Retinal pigment epithelial cell (primary cell): ENCODE measurements at places on chromosomes 2 and 18.

DNA sequence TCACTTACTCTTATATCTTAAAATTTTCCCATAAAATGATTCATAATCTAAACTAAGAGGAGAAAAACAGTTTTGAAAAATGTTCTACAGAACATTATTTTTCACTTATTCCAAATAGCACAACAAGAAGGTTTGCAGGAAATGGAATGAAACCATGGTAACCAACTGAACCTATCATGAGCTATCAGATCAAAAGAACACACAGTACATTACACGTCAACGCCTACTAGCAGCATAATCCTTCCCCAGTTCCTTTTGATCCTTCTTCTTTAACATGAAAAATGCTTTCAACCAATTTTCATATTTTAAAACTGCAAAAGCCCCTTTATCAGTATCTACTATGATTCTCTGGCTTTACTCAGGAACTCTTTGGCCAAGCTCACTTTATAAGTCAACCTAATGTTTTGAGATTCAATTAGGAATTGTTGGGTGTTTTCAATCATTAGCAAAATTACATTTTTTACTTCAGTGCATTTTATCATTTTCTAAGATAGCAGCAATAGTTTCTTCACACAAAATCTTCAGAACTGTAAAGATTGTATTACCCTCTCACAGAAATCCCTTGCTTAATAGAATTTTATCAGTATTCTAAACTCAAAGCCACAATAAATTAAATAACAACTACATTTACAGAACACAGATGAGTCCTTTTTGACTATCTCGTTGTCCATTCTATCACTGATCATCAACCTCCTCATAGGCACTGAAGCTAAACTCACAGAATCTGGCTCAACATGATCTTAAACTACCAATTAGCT, 102.5 kb downstream of the CHN1 start:
- DNase-seq: peak; percentile 57

GRCh38 chr2:151575338-151575737, 158.9 kb downstream of the NEB start:
- DNase-seq: no peak

GRCh38 chr18:14936313-14936712, 188.3 kb downstream of the ANKRD30B start:
- no peak for DNase-seq

DNA sequence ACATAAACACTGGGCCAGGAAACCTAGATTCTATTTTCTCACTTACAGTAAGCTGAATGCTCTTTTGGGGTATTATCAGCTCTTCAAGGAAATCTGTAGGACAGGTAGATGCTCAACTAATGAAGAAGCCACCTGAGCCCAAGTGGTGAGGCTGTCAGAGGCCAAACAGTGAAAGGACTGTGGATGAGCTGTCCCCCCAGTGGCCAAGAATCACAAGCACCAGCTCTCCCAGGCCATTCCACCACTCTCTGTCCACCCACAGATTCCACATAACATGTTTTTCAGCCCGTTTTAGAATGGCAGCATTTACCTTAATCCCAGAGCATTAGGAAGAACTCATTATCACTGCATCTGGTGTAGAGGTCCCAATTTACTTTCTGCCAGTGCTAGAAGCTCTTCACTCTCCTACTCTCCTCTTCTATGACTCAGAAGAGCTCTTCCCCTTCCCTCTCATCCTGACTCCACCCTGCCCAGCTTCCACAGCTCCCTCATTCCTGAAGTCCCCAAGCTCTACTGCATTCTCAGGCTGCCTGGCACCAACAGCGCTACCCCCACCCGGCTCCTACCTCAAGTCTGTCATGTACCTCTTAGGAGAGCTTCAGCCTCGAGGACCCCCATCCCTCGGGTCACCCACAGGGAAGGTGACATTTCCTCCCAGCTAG, 43.8 kb upstream of the GORASP2 start:
- DNase-seq: no peak

DNA sequence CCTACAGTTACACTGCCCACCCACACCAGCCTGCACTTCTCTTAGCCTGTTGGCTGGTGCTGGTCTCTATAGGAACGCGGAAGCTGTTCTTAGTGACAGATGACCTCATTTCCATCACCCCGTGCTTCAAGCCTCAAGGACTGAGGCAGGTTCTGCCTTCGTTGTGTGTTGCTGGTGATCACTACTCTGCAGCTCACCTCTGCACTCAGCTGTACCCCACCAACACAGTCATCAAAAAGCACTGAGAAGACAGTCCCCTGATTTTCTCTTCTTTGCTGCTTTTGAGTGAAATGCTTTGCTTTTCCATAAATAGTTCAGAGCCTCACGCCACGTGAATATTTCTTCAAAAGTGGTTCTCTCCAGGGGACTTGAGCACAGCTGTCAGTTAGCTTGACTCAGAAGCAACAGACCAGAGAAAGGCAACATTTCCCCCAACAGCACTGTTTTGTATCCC, 225.7 kb upstream of the CCDC150 start:
- DNase-seq: no peak

- no peak for DNase-seq
Observed at GRCh38 chr2:161722547-161723503, 98.6 kb downstream of the SLC4A10 start.

- DNase-seq: peak; percentile 90
Observed at GRCh38 chr18:43665105-43665788, 388.0 kb upstream of the SYT4 start.

GRCh38 chr18:31233621-31234275, 71.1 kb upstream of the DSC1 start:
- no peak for DNase-seq

DNA sequence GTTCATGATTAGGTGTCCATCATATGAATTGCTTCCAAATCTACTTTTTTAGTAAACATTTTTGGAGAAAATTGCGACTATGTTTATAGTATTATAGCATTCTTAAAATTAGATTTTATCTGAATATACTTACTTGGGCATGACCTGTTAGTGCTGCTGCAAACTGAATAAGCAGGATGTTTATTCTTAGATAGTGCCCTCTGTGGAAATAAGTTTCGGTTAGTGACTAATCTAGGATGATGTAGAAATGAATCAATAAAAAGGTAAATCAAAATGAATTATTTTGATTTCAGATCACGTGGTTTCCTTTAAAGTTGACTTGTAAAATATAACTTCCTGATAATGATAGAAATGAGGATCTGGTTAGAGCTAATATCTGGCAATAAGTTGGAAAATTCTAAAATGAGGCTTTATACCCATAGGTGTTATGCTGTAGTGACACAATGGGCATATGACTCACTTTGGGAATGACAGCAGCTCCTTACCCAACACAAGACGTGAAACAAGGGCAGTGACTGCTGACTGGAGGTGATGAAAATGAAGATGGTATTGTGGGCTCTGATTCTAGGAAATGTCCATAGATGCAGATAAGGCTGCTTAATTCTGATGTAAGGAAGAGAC, 165.8 kb upstream of the TCF4 start:
- DNase-seq: no peak

- DNase-seq: no peak
Observed at GRCh38 chr2:62760555-62760954, 55.0 kb downstream of the EHBP1 start.

- DNase-seq: no peak
Observed at GRCh38 chr2:128037649-128038048, 9.8 kb upstream of the SAP130 start.

DNA sequence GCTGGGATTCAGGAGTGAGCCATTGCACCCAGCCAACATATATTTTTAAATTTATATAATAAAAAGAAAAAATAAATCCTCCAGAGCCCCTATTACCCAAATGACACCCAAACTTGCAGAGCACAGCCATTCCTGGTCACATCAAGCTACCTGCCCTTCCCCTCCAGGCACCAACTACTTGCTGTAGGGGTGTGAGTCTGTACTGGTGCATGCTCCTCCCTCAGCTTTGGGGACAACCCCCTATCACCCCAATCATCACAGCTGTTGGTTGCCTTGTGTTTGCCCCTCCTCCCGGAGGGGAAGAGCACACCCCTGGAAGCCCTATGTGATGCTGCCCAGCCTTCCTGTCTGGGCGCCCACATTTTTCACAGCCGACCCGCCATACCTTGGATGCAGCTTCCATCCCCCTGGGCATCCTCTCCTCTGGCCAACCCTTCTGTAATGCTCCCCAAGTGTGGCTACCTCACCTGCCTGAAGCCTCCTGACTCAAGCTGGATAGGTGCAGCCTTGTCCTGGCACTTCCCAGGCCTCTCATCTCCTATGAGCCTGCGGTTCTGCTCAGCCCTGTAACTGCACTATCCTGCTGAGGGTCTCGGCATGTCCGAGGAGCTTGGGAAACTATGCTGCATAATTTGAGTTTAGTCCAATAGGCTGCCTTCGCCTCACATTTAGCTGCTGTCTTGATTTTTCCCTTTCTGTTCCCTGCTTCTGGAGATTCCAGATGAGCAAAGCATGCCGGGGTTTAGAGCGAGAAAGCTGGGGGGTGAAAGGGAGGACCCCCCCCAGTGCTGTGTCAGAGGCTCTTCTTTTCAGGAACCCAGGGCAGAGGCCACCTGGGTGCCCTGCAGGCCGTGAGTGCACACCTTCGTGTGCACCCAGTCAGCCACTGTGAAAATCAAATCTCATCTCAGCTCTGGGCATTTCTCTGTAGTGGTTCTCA, 27.2 kb downstream of the CHST10 start:
- DNase-seq: no peak

DNA sequence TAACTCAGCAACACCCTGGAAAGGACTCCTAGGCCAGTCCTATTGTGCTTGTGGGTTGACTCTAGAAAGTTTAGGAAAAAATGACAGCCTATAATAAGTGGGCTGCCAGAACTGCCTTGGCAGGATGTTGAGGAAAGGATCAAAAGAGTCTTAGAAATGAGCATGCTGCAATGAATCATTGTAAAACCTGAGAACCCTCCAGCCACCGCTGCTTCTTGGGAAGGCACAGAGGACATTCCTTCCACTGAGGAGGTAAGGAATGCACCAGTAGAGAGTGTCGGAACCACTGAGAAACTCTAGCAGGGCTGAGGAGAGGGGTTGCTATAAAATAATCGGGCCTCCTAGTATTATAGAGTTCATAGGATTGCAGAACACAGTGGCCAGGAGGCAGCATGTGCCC, 146.7 kb upstream of the SMIM21 start:
- DNase-seq: no peak

- DNase-seq: peak; percentile 54
Observed at GRCh38 chr2:174965992-174966744, 39.0 kb downstream of the CHN1 start.

GRCh38 chr2:70647873-70648481, 94.4 kb upstream of the TGFA start:
- DNase-seq: peak; percentile 13

GRCh38 chr2:230927711-230928341, 2.8 kb upstream of the GPR55 start:
- no peak for DNase-seq

GRCh38 chr2:214742119-214742518, 67.4 kb downstream of the BARD1 start:
- no peak for DNase-seq

DNA sequence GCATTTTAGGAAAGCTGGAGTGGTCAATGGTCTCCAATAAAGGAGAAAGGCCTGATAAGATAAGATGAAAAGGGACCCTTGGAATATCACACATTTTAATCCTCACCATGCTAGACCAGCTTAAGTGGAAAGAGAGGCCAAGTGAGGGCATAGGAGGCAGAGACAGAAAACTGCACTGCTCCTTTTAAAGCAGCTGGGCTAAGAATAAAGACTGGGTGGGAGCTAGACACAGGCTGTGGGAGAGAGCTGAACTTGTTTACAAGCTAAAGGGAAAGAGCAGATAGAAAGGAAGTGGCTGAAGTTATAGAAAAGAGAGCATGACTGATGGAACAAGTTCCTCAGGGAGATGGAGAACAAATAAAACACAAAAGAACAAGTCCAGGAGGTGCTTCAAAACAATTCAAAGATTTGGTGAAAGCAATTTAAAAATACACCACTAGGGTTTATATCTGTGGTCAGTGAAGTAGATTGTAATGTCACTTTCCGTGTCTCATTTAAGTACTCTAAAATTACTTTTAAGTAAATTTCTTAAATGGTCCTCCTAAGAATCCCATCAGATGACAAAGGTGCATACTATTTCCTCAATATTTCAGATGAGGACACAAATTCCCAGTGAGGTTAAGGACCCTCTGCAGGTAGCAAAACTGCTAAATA, 7.5 kb downstream of the COL5A2 start:
- no peak for DNase-seq

DNA sequence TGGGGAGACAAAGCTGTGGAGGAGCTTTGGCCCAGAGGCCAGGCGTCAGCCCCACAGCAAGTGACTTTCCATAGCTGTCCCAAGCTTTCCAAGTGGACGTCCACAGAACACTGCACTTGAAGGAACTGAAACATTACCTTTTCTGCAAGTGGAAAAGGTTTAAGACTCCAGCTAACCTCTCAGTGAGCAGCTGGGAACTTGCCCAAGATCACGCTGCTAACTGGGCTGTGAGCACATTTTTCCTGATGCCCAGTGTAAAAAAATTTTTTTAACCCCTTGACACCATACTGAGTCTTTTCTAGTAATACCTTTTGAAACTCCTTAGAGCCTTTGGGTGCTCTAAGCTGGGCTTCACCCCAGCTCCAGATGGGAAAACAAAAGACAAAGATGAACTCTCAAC, 256.7 kb downstream of the HAUS1 start:
- no peak for DNase-seq

- DNase-seq: no peak
Observed at GRCh38 chr2:156038021-156038420, 294.5 kb downstream of the NR4A2 start.

- DNase-seq: no peak
Observed at GRCh38 chr2:216340280-216340631, 32.0 kb downstream of the MARCHF4 start.

- DNase-seq: no peak
Observed at GRCh38 chr2:149988361-149988760, 400.8 kb upstream of the MMADHC start.

DNA sequence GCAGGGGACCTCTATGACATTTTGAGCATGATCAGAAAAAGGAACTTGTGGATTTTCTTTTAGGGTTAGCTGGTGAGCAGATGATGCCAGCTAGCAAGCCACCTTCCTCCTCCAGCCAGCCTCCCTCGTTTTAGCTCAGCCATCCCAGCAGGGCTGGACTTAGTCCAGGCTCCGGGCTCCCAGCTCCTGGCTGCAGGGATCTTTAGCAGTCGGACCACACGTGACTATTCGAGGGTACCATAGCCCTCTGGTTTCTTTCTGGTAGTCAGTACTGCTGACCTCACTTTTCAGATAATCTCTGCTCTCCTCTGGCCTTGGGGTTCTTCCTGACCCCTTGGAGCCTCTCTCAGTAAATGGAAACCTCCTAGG, 31.8 kb downstream of the NCK2 start:
- no peak for DNase-seq

DNA sequence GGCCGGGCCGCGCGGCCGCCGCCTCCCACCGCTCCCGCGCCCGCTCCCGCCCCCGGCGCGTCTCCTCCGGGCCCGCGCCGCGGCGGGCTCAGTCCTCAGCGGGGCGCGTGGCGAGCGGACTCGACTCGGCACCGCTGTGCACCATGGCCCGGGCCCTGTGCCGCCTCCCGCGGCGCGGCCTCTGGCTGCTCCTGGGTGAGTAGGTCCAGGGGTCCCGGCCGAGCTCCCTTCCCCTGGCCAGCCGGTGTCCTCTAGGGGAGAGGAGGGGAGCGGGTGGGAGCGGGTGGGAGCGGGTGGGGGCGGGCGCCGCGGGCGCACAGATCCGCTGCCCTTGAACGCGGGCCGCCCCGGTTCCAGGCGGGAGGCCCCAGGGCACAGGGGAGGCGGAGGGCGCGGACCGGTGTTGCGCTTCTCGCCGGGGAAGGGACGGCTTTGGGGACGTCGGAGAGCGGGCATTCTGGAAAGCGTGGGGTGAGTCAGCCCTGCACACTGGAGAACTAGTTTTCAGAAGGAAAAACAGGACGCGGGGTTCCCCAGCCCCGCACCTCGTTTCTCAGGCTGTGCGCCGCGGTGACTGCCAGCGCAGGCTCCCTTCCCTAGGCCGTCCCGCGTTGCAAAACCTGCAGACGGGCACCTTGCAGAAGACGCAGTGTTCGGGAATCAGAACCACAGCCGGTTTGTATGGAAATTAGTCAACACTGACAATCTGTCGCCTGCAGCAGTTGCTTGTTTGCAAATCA, at the start of gene RAMP1:
Gene RAMP1, plus strand, starts transcription at position 91 of the 740 bp plus-strand sequence. Its CDS starts 53 bp downstream, at position 144.
- no peak for DNase-seq
